ENCODE measurements at places on chromosomes 2 and 18. TPM values are rescaled to one million over a fixed set of nuclear protein-coding genes. Genes with fewer than 3 reads are reported as not detected.

The KRTCAP3 gene
- total RNA-seq, result 13.9 TPM

The CD8B2 gene
- total RNA-seq, result 8.6 TPM

The GPR55 gene
- total RNA-seq, result 21.5 TPM

The GAREM2 gene
- 4.9 TPM for total RNA-seq

The M1AP gene
- not detected for total RNA-seq

The MC2R gene
- not detected for total RNA-seq

The COBLL1 gene
- 0.50 TPM for total RNA-seq

The ACADL gene
- total RNA-seq, result not detected

The SIX2 gene
- not detected for total RNA-seq

The TNS1 gene
- total RNA-seq, result 21.2 TPM

The CDH7 gene
- not detected for total RNA-seq

The ZSWIM2 gene
- total RNA-seq, result not detected

The NPPC gene
- total RNA-seq, result 0.89 TPM

The UGT1A10 gene
- total RNA-seq, result not detected

The KANSL1L gene
- 10.2 TPM for total RNA-seq

The FAM124B gene
- total RNA-seq, result 0.17 TPM

The CD28 gene
- 52.7 TPM for total RNA-seq

The KHK gene
- total RNA-seq, result 13.7 TPM
